ENCODE measurements at places on chromosomes 1 and 21.

DNA sequence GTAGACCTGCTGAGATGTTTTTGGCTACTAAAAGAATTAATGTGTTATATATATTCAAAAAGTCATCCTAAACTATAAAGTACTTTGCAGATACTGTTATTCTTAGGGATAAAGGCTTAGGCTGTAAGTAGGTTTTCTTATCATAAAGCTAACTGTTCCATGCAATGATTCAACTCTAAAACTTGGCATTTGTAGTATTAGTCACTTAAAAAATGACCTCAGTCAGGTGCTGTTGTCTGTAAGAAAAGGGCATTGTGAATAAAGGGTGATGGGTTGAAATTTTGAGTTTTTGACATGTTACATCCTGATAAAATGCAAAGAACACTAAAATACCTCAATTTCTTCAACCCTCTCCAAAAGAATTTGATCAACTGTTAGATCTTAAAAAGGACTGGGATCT, 32.9 kb downstream of the ADCY10 start:
- DNase-seq: no peak

DNA sequence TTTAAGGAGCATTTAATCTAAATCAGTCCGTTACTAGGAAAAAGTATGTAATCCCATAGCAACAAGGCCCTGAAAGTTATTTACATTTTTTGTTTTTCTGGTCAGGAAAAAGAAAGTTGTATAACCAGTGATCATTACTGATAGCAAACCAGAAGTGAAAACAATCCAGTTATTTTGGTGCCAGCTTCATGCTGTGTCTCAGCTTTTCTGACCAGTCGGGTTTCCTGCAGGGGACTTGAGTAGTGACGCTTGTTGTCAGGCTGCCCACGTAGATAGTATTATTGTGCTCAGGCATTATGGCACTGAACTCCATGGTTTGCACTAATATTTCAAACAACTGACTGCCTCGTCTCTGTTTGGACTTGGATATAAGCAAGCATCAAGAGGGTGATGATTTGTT, 55.2 kb downstream of the SASS6 start:
- DNase-seq: no peak

DNA sequence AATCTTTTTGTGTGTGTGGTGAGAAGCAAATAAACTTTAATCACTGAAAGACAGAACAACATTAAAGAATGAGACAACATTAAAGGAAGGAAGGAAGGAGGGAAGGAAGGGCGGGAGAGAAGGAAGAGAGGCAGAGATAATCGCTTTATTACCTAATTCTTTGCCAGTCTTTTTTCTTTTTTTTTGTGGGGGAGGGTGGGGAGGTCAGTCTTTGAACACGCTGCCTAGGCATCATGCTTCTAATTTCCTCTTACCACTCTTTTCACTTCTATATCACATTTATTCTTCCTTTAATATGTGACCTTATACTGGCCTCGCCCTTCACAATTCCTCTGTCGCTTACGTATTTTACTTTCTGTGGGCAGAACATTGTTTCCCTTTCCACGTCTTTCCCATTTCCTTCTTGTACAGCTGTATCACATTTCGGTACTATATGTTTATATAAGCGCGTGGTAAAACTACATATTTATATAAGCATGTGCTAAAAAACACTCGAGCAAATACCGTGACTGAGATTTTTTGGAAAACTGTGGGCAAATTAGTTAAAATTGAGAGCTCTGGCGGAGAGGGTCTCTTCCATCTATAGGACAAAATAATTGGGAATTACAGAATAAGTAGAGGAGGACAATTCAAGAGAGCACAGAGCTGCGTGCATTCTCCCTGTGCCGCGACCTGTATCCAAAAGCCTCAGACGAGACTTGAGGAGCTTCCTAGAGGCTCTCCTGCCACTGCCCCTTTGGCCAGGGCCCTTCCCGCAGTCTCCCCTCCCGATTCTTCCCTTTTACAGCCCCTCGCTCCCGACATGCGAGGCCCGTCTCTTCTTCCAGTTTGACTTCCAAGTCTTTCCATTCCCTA, 823 bp upstream of the PRKAA2 start:
- no peak for DNase-seq

DNA sequence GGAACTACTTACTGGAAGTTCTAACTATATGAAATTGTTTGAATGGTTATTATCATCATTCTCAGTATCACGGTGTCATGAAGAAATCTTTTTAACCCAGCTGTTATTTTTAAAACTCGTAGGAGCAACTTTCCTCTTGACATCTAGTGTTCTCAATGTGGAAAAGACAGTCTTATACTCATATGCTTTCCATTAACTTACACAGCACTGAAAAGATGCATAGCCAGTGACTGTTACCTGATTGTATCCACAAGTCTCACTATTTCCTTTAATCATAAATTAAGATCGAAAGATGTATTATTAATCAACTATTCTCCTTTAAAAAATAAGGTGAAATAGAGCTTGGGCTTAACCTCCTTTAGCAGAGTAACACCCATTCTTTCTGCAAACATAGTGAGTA, 59.7 kb upstream of the TNFSF4 start:
- no peak for DNase-seq

GRCh38 chr1:223727541-223727940, 15.2 kb downstream of the CAPN2 start:
- no peak for DNase-seq

DNA sequence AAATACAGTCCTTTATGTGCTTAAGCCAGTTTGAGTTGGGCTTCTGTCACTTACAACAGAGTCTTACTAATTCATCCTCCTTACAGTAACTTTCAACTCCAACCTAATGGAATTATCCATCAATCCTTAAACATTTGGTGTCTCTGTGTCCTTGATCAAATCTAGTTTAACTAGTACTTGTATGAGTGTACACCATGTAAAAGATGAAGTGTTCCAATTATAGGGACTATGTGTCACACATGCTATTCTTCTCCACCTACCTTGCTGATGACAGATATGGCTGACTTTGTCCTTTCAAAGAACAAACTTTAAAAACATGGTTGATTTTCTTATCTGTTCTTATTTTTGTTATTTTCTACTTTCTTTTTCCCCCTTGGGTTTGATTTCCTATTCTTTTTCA, 60.4 kb upstream of the NBPF3 start:
- no peak for DNase-seq

- DNase-seq: no peak
Measured at GRCh38 chr1:158043232-158043631, 49.8 kb downstream of the KIRREL1 start.

DNA sequence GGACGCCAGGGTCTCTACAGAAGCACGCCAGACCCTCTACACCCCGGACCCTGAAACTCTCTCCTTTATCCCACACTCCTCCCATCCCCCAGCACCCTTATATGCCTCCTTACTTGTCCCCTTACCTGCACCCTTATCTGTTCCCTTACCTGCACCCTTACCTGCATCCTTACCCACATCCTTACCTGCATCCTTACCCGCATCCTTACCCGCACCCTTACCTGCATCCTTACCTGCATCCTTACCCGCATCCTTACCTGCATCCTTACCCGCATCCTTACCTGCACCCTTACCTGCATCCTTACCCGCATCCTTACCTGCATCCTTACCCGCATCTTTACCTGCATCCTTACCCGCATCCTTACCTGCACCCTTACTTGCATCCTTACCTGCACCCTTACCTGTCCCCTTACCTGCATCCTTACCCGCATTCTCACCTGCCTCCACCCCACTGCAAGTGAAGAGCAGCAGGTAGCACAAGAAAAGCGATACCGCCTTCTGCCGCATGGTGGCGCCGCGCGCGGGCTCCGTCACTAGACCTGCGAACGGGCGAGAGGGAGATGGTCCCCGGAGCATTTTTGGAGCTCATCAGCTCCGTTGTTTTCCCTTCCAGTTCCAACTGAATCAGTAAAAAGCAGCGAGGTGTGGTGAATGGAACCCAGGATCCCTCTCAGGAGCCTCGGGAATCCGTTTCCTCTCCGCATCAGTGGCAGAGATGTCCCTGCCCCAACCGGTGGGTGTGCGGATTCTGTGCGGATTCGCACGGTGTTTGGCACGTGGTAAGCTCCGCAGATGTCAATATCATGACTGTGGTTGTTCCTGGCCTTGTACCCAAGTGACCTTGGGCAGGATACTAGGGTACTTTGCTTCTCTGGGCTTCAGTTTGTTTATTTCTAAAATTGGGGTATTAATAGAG, 2.9 kb downstream of the IFI6 start:
- DNase-seq: no peak

- no peak for DNase-seq
Measured at GRCh38 chr1:20491866-20492265, 5.9 kb upstream of the CAMK2N1 start.

DNA sequence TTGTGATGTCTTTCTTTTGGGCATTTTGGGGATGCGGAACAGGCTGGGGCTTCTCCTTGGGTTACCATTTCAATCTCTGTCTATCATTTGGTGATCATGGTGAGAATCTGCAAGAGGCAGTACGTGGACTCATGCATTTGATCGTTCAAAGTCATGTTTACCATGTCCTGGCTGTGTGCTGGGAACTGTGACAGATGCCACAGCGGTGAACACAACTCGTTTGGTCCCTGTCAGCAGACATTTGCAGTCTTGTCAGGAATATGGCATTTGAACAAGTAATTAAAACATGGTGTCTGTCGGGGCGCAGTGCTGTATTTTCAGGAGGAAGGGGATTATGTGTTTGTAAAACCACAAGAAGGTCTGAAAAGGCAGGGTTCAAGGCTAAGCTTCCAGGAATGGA, 103.3 kb upstream of the IGSF21 start:
- DNase-seq: no peak

DNA sequence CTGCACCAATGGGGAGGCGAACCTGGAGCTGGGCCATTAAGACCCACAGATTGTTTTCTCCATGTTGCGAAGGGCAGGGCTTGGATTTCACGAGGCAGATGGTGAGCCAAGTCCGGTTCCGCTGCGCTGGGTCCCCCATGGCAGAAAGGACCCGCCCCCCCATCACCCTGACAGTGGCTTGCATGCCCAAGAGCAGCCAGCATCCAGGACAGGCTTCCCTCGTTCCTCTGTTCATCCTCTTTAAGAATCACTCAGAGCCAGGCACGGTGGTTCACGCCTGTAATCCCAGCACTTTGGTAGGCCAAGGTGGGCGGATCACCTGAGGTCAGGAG, 15.8 kb upstream of the NPHP4 start:
- DNase-seq: no peak

DNA sequence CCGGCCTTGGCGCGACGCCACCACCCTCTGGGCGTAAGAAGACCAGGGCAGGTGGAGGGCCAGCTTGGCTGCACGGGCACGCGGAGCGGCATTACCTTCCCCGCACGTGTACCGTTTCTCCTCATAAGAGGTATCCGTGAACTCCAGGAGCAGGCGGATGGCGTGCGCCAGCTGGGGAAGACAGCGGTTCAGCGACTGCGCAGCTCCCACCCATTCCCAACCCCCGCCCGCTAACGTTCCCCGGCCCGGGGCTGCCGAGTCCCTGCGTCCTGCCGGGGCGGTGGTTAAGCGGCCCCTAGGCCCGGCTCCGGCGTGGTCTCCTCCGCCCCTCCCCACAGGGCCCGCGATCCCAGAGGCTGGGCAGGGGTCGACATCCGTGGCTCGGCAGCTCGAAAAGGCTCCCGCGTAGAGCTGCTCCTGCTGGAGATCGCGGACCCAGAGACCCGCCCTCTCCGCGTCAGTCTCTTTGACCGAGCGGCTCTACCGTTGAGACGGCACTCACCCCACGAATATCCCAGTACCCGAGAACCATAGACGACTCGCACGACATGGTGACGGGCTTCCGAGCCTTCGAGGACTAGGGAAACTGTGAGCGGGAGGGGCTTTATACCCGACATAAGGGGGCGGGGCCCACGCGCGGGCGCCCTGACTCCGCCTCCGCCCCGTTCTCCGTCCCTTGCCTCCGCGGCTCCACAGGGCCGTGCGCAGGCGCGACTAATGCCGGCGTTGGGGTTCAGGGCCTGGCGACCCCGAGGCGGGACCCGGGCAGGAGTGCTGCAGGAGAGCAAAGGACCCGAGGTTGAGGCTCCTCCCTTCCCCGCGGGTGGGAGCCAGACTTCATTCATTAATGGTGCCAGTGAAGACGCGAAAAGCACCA, 862 bp downstream of the GSTM3 start:
- DNase-seq: peak; percentile 77

DNA sequence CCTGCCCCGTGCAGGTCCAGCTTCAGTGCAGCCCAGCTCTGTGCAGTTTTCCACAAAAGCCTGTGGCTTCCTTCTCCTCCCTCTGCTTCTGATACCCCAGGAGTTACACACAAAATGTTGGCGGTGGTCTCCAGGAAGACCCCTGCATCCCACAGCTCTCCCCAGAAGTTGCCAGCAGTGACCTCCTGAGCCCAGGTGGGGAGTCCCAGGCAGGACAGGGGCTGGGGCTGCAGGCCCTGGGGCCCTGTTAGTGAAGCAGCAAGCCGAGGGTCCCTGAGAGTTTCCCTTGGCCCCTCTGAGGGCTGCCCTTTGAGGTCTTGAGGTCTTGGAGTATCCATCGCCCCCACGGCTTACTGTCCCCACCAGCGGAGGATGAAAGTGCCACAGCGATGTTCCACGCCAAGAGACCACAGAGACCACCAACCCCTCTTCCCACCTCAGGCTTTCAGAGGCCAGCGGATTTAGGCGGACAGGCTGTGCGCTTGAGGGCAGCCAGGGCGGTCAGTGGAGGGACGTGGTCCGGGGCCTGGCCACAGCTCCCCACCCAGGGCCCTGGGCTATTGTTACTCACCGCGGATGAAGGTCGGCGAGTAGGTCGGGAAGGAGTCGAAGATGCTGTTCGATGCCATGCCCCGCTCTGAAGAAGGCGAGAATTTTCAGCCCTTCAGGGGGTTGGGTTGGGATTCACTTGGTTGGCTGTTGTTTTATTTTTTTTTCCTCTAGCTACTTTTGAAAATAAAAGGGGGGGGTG, 34.0 kb upstream of the RUNX3 start:
- DNase-seq: no peak

- peak; percentile 86 for DNase-seq
Measured at GRCh38 chr1:201713086-201713810, 115.7 kb upstream of the IPO9 start.

- no peak for DNase-seq
Measured at GRCh38 chr1:168236836-168237611, 11.2 kb downstream of the SFT2D2 start.

DNA sequence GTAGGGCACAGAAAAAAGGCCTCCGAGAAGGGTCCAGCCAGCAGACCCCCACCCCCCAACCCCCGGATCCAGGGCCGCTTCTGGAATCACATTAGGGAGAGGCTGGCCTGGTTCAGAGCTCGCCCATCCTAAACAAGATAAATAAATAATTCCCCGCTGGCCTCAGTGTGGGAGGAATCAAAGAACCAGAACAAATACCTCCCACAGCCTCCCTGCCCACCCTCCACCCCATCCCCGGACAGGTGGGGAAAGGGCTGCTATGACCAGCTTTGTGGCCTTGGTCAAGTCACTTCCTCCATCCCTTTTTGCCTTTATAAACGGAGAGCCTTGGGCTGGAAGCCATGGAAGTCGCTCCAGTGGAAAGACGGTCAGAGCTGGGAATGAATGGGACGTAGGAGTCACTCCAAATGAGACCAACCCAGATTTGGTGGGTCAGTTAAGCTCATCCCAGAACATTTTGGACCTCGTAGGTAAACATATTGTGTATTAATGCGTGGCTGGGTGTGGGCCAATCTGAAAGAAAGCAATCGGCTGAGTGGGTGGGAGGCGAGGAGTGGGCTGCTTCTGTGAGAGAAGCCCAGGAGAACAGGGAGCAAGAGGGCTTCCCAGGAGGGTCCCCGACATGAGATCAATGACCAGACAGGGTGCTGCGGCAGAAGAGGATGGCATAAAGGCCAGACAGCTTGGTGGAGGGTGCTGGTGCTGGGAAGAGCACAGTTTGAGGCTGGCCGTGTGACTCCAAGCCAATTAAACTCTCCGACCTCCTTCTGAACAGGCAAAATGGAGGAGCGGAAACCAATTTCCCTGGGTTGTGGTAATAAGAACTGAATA, 63.3 kb downstream of the MEF2D start:
- DNase-seq: no peak

GRCh38 chr1:219897914-219898313, 30.4 kb downstream of the SLC30A10 start:
- no peak for DNase-seq
